ENCODE measurements at places on chromosomes 3 and 15. TPM values are rescaled to one million over a fixed set of nuclear protein-coding genes. Genes with fewer than 3 reads are reported as not detected.

DNA sequence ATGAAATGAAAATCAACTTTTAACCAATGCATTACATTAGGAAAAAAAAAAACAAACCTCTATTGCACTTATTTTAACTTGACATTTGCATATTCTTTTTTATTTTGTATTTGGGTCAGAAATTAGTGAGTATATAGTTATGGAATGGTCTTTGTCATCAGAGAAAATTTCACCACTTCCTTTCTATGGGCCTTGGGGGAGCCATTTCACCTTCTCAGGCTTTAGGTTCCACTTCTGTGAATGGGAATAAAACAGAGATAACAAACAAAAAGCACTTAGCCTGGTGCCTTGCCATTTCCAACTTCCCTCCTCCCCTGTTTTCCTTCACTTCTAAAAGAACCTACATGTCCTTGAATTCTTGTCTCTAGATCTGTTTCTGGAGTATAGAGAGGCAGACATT lies 168.0 kb upstream of the STT3B start:
- no peak for DNase-seq

GRCh38 chr3:78979028-78979427 lies 788.8 kb downstream of the ROBO1 start:
- no peak for DNase-seq

The RHCG gene
- total RNA-seq = not detected

DNA sequence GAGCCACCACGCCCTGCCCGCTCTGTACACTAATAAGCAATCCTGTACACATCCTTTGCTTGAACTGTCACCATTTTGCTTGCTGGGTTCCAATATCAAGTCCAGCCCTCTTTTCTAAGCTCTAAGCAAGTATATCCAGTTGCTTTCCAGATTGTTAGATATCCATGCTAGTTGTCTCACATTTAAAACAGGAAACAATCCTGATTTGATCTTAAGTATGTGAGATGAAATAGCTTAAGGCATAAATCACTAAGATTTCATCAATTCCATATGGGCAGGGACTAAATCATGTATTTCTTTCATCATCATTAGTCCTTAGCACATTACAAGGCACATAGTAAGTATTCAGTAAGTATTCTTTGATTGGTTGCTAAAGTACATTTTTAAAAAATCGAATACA lies 16.2 kb downstream of the ATP11B start:
- no peak for DNase-seq

DNA sequence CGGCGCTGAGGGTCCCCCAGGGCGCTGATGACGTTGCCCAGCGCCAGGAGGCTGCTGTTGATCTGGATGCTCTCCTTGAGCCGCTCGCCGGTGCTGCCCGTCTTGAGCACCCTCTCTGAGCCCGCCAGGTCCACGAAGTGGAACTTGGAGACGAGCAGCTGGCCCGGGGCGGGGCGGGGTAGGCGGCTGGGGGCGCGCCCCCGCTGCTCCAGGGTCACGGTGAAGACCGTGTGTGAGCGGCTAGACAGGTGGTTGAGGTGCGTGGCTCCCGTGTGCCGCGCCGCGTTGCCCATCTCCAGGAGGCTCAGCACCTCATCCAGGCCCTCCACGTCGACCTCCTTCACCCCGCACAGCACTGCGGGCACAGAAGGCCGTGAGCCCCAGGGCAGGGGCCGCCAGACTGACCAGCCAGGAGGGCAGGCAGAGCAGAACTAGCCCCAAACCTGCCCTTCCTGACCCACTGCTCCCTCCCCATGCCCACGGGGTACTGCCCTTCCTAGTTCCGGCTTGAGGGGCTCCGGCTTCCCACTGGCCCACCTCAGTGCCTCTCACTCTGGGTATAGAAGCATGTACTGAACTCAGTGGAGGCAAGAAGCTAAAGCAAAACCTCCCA lies 6.1 kb downstream of the KIF7 start:
- DNase-seq = no peak

The CD200R1 gene
- total RNA-seq = 1.7 TPM

The PLA2G4B gene
- total RNA-seq = 6.6 TPM

The LRRC31 gene
- total RNA-seq = not detected

DNA sequence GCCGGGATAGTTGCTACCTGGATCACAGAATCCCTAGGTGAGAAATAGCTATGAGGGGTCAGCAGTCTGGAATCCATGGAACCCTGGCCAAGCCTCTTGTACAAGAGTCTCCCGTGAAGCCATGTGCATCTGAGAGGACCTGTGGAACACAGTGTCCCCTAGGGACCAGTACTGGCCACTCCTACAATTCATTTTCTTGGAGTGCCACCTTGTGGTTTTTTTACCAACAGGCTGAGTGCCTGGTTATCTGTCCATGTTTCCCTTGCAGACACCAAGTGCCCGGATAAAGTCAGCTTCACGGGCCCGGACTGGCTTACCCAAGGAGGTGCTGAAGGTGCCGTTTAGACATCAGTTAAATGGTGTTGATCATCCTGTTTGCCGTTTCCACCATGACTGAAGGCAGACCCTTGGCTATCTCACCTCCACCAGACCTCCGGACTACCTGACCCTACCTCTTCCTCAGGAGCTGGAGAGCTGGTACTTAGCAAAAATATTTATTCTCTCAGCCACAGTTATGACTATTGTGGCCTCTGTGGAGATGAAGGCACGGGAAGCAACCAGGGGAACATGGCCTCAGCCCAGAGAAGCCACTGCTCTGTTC lies 93.9 kb downstream of the RBPMS2 start:
- DNase-seq = no peak

DNA sequence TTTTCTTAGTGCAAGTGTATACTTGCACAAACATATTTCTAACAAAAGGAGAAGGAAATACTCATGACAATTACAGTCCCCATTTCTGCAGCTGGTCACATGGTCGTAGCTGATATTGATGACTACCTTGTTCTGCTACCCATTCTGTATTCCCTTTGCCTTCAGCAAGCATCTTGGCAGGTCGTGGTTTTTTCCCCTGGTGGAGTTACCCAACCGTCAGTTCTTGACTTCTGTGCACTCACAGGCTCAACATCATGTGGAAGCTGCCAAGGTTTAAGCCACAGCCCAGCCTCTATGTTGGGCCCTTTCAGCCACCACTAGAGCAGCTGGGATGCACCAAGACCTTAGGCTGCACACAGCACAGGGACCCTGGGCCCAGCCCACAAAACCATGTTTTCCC lies 56.1 kb downstream of the VGLL3 start:
- no peak for DNase-seq

The DNAH1 gene
- 3.7 TPM for total RNA-seq

DNA sequence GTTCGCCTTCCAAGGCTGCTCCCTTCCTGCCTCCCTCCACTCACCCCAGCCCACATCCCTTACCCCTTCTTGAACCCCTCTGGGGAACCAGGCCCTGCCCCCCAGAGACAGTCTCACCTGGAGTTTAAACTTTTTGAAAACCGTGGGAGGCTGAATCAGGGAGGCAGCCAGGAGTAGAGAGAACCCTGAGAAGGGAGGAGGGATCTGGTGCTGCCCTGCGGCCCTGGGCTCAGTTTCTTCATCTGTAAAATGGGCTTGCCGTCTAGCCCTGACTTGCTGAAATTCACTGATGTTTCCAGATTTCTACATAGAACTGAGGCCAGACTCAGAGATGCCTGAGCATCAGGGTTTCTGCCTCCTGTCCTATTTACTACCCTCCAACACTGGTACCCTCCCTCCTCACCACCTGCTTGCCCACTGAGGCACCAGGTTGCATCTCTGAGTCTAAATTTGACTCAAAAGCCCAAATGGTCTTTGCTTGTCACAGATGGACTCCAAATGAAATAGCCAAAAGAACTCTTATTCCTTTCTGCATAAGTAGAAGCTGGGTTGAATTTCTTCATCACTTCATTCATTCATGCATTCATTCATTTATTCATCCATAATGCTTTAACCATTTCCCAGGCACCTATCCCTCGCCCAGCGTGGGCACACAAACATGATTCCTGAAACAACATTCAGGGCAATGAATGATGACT lies 11.9 kb upstream of the STRA6 start:
- DNase-seq = no peak

- DNase-seq = no peak
Measured at GRCh38 chr3:96236522-96236921, 577.9 kb upstream of the EPHA6 start.

- DNase-seq = no peak
Measured at GRCh38 chr3:96813820-96814650, at the start of gene EPHA6. EPHA6 (plus strand) TSS chr3:96814594.

DNA sequence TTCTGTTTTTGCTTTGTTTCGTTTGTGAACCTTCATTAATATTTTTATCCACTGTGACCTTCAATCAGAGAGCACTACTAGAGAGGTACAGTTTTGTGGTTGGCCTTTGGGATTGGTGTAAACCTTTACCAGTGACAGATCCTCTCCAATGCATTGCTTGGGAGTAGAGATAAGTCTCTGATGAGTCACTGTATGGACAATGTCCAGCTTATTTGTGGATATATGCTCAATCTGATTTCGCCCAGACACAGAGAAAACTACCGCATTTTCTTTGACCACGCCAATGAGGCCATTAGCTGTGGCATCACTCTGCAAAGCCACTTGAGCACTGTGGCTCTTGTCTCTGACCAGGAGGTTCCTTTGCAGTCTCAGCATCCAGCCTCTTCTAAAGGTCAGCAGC lies 964.7 kb downstream of the TUSC7 start:
- DNase-seq = no peak

DNA sequence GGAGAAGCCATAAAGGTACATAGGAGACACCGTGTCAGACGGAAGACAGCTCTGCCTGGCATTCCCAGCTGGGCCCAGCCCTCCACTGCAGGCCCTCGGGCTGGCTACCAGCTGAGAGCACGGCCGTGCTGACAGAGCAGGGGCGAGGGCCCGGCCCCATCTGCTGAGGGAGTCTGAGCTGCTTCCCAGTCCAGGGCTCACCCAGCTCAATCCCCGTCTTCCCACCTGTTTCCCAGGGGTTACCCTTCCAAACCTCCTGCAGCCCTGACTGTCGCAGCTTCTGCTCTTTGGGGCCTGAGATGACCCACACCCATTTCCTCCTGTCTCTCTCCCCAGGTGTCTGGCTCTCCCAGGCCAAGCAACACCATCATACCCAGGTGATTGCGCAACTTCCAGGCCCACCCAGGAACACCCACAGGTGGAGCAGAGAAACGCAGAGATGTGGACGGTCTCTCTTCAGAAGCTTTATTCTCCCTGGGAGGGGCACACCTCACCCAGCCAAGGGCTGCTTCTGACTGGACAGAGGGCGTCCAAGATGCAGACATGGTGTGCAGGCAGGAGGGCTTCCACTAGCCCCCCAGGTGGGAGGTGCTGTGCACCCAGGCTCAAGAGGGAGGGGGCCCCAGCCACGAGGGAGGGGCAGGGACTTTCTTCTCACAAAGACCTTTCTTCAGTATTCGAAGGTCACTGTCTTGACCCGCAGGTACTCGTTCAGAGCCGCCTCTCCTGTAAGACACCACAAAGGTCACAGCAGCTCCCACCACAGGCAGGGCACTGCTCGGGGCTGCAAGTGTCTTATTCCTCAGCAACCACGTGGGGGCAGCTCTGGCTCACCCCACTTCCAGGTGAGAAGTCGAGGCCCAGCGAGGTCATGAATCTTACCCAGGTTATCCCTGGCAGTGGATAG lies 19.4 kb upstream of the SLC41A3 start:
- peak; percentile 86 for DNase-seq

DNA sequence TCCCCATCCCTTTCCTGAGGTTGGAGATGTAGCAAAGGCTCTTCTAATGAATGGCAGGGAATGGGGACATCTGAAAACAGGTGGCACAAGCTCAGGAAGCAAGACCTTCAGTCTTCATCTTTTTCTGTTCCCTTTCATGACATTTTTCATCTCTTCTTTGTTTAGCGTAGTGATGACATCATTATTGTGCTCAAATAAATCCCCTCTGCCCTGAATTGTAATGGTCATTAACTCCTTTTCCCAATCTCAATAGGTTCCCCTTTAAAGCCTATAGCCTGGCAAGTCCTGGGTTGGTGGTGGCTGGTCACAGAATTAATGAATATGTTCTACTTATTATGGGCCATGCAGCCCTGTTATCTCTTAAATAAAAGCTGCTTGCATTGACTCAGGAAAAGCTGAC lies 21.4 kb downstream of the TF start:
- peak; percentile 37 for DNase-seq

DNA sequence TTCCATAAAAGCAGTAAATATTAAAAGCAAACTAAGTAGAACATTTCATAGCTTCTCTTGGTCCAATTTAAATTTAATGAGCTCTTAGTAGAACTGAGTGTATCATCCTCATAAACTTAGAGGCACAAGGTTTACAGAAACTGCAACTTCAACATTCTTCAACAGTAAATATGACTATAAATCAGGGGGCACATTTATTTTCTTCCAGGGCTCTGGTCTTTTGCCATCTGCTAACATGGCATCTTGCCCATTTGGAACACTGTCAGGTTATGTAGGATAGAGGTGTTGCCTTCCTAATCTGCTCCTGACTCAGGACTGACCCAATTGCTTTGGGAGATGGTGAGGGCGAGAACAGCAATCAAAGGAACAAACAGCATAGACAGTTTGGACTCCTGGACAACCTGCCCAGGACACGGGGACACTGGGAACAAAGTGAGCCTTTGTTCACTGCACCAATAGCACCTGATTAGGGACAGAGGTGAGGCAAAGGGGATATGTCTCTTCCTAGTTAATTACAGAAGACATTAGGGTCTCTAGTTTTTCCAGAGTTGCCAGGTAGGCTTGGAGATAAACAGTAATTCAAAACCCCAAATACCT lies 610.2 kb upstream of the ROBO2 start:
- no peak for DNase-seq

The EPHA3 gene
- 13.1 TPM for total RNA-seq

The RBP2 gene
- not detected for total RNA-seq

DNA sequence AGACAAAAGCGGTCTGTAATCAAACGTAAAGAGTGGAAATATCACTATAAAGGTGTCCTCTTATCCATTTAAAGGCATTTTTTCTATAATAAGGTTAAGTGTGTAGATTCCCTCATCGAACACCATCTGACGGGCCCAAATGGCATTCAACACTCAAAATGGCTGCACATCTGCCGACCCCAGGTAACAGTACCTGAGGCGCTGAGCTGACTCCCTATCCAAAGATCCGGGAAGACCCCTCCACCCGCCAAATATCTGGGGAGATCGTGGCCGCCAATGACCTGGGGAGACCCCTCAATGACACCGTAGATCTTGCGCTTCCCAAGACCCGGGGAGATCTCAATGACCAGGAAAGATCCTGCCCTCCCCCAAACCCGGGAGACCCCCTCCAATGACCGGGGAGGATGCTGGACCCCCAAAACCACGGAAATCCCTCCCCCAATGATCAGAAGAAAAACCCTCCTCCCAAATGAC lies 476 bp downstream of the IP6K2 start:
- no peak for DNase-seq

- DNase-seq = peak; percentile 7
Measured at GRCh38 chr3:156135921-156136638, 15.7 kb downstream of the KCNAB1 start.

The ATP10A gene
- total RNA-seq = 25.7 TPM

GRCh38 chr3:63070476-63070810 lies 195.2 kb upstream of the CADPS start:
- no peak for DNase-seq

The CP gene
- total RNA-seq = 6.1 TPM

GRCh38 chr3:34783876-34784275 lies 855.4 kb upstream of the ARPP21 start:
- no peak for DNase-seq

The CYFIP1 gene
- total RNA-seq = 131 TPM

All from esophagus muscularis mucosa (tissue), 4 donors.